ENCODE measurements at places on chromosomes 16 and 17. TPM values are rescaled to one million over a fixed set of nuclear protein-coding genes. Genes with fewer than 3 reads are reported as not detected.

- peak; percentile 79 for DNase-seq
Observed at GRCh38 chr17:35432176-35433074, at the start of gene SLFN12. TSS of gene SLFN12 (minus strand) at chr17:35432500. CDS start at chr17:35423028, 9,472 bp downstream.

FA2H gene
- not detected for total RNA-seq

SDR42E2 gene
- total RNA-seq: not detected

GRCh38 chr17:72997559-72997958, 94.9 kb downstream of the SLC39A11 start:
- no peak for DNase-seq

DNA sequence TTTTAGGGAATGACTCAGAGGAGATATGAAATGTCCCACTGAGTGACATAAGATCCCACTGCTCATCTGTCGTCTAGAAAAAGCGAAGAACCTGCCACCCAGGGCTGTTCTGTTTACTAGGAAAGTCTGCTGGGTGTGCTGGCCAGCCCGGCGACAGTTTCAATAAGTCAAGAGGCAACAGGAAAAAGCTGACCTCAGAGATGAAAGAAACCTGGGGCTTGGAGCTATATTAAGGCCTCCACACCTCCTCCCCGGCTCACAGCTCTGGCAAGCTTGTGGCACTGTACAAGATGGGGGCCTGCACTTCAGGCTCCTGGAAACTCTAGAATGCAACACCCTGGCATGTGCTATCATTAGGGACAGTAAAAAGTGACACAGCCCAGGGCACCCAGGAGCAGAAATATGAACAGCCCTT, 10.6 kb downstream of the ZFHX3 start:
- no peak for DNase-seq

GRCh38 chr17:82848022-82848592, 8.3 kb upstream of the ZNF750 start:
- no peak for DNase-seq

DNA sequence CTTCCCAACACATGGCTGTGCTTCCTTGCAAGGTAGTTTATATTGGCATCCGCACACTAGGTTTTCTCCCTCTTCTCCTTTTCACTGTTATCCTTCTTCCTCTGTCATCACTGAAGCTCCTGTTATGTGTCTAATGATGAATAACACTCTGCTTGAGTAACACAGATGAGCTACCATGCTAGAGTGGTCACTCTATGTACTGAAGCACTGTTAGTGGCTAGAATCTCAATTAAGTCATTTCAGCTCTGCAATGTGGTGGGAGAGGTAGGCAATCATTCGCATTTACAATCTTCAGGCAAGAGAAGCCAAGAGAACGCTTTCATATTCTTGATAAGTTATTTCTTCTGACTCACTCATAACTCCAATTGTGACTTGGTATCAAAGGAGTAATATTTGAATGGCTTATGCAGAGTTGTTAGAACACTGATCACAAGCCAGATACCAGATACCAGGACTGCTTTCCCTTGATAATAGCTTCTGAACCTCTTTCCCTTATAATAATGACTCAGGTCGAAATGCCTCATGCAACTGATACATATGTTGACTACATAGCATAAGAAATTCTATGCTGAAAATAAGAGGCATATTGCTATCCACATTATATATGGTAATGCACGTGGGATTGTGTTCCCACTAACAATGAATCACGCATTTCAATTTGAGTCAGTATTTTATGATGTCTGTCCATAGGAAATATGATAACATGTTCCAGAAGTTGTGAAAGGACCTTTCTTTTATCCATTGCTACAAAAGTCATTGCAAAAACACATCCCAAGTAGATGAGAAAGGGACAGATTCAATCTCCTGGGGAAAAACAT, 158.0 kb upstream of the HS3ST3A1 start:
- no peak for DNase-seq

ABCC11 gene
- total RNA-seq: not detected

GRCh38 chr17:41692722-41693521, 4.2 kb downstream of the EIF1 start:
- no peak for DNase-seq

FN3KRP gene
- total RNA-seq: 6.1 TPM

PRR14 gene
- total RNA-seq: 12.3 TPM

PLA2G10 gene
- not detected for total RNA-seq

SLC13A2 gene
- total RNA-seq: not detected

KLHL10 gene
- total RNA-seq: not detected

GRCh38 chr17:76082326-76083251, 3.6 kb downstream of the ZACN start:
- DNase-seq: no peak

GPR179 gene
- not detected for total RNA-seq

- no peak for DNase-seq
Observed at GRCh38 chr16:2008009-2008526, 1.6 kb downstream of the ZNF598 start.

LRRC46 gene
- total RNA-seq: not detected

RHBDL1 gene
- 0.67 TPM for total RNA-seq

- DNase-seq: no peak
Observed at GRCh38 chr16:27799896-27800295, 250.0 kb downstream of the KATNIP start.

KRT39 gene
- total RNA-seq: not detected

GPRC5B gene
- 39.4 TPM for total RNA-seq

DNA sequence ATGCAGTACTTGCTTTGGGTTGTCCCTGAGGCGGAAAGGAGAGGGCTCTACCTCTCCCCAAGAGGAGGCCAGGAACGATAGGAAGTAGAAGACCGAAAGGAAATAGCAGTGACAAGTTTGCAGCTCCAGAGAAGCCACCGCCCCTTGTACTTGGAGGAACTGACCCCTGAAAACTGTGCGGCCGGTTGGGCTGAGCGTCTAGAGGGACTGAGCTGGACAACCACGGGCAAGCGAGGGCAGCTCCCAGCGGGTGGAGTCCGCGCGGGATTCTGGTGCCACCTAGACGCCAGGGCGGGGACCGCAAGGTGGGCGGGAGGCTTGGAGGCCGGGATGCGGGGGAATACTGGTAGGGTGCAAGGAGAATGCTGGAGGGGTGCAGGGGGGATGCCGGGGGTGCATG, 1.3 kb upstream of the SLC6A4 start:
- DNase-seq: peak; percentile 75

HS3ST4 gene
- not detected for total RNA-seq

- no peak for DNase-seq
Observed at GRCh38 chr16:860891-861290, 60.4 kb upstream of the GNG13 start.

- DNase-seq: no peak
Observed at GRCh38 chr17:66508896-66509844, 206.8 kb downstream of the PRKCA start.

CD300LB gene
- total RNA-seq: 0.31 TPM

GRCh38 chr17:41549596-41550039, 21.5 kb upstream of the KRT19 start:
- no peak for DNase-seq

- DNase-seq: no peak
Observed at GRCh38 chr16:66353055-66353454, 13.4 kb upstream of the CDH5 start.

DNA sequence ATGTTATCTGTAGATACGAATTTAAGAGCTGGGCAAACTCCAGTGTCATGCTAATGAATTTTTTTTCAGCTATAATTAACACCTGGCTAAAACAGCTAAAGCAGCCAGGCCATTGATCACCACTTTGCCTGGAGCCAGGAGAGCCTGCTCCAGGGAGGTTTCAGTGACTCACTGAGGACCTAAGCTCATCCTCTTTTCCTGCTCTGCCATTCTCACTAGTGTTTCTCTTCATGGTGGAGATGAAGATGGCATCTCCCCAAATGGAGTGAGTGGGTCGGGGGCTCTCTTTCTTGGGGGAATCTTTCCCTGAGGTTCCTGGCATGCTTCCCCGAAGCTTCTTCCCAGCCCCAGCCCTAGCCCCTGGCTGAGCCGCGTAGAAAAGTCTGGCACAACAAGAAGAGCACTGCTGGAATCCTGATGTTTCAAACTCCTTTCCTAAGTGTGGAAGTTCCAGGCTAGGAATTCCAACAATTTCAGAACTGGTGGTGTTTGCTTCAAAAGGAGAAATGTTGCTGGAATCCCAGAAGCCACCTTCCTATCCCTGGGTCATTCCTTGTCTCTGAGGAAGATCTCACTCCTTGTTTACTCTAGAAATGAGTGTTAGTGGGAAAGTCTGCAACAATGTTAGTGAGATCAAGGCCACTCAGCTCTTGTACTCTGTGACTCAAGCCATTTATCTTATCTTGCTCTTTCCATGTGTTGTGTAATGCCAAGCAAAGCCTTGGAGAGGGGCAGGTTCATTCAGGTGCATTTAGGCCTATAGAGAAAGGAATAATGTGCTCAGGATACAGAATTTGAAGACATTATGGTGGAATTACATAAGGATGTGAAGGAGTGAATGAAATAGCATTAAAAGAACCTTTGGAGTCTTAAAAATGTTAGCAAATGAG, 26.0 kb upstream of the B4GALNT2 start:
- no peak for DNase-seq

PABPN1L gene
- not detected for total RNA-seq

GRCh38 chr16:55297910-55298479, 26.0 kb upstream of the IRX6 start:
- DNase-seq: no peak

KRT27 gene
- not detected for total RNA-seq

GRCh38 chr17:53560953-53561352, 261.8 kb upstream of the KIF2B start:
- DNase-seq: no peak

DNA sequence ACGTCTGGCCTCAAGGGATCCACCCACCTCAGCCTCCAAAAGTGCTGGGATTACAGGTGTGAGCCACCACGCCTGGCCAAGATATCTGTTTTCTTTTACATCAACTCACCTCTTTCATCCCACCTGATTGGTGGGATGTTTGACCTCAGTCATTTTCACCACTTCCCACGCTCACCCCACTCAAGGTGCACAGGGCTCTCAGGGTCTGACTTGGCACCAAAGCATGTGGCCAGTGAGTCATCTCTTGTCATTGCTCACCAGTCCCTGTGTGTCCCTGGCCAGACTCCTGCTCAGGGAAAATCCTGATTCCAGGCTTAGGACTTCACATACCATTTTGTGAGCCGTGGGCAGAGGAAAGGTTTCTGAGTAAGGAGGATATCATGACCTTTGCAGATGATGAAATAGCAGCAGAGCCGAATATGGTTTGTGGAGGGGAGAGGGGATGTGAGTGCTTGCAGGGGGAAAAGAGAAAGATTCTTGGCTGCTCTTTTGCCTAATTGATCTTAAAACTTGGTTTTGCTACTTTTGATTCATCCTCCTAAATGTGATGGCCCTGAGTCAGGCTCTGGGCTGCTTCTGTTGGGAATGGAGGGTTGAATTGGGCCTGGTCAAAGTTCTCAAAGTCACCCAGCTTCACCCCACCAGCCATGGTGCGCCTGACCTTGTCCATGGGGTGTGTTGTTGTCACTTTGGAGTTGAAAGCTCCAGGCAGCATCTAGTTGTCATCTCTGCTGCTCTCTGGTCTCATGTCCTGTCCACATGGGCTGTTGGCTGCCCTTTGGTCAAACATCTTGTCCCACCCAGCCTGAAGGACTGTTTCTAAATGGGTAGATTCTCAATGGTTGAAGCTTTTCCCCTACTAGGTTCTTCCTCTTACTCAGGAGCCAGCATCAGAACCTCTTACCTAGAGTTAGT, 6.0 kb upstream of the KCNH6 start:
- no peak for DNase-seq

GRCh38 chr16:75385507-75386152, 47.7 kb downstream of the CFDP1 start:
- DNase-seq: no peak

- peak; percentile 49 for DNase-seq
Observed at GRCh38 chr17:61452301-61453290, at the start of gene TBX4. TSS of gene TBX4 (plus strand) at chr17:61452422. CDS start at chr17:61456491, 4,069 bp downstream.

DNA sequence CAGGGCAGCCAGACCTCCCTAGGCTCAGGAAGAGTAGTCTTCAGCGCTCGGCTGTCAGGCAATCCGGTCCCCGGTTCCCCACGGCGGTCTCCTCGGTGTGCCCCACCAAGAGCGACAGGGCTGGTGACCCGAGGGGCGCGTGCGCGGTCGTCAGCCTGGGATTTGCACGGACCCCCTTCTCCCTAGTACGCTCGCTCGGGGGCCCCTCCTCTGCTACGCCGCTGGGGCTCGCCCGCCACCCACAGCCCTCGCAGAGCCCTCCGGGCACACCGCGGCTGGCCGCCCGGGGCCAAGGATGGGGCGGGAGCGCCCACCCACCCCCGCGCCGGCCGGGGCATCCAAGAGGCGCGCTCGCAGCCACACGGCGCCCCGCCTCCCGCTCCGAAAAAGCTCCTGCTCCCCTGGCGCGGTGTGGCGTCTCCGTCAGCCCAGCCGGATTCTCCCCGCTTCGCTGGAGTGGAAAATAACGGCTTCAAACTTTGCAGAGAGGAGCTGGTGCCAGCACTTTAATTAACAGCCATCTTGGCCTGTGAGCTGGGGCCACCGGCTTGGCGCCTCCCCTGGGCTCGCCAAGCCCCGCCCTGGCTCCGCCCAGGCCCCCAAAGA, 2.1 kb upstream of the C1QL1 start:
- DNase-seq: no peak

GRCh38 chr17:8747742-8748141, 3.1 kb upstream of the CCDC42 start:
- DNase-seq: no peak

ST6GALNAC2 gene
- total RNA-seq: 4.5 TPM

DNA sequence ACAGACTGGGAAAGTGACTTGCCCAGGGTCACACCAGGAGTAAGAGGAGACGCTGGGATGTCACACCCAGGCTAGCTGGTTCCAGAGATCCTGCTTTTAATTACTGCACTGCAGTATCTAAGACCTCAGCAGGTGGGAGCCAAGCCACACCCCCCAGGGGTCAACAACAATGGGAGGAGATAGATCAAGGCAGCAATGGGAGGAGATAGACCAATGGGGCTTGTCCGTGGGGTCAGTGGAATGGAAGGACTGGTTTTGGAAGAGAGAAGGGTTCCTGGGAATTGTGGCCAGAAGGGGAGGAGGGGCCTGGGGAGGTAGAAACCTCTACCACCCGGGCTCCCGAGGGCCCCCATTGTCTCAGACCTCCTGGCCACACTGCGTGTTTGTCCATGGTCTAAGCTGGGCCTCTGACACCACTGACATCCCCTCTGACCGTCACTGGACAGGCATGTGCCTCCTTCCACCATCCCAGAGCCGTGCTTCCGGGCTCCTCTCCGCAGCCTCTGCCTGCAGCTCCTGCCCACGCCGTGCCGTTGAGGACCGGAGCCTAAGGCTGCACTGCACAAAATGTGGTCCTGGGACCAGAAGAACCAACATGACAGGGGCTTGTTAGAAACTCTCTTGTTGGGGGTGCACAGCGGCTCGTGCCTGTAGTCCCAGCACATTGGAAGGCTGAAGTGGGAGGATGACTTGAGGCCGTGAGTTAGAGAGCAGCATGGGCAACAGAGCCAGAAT, 69.8 kb upstream of the RPH3AL start:
- no peak for DNase-seq
